ENCODE measurements at places on chromosomes 2 and 18.

GRCh38 chr2:196068271-196069209 is at the start of gene DNAH7:
Gene DNAH7 (minus strand): TSS chr2:196068837. CDS start chr2:196068711, 126 bp downstream.
- peak; percentile 80 for DNase-seq

GRCh38 chr18:11115276-11115675 is 34.1 kb downstream of the PIEZO2 start:
- no peak for DNase-seq

DNA sequence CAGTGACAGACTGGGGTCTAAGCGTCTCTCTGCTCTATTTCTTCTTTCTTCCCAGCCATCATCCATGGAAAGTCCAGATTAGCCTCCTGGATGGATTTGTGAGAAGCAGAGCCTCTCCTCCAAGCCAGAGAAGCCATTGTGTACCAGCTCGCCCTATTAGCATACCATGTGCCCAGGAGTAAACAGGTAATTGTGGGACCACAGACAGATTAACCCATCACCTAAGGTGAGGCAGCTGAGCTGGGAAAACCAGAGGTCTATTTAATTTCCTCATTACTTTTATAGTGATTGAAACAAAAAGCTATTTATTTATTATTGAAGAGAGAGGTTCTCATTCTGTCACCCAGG is 54.7 kb upstream of the NT5C1B start:
- DNase-seq, result no peak

GRCh38 chr18:32621034-32621433 is 150.4 kb upstream of the GAREM1 start:
- DNase-seq, result no peak

- DNase-seq, result no peak
Measured at GRCh38 chr2:74882299-74882687, 48.4 kb downstream of the HK2 start.

DNA sequence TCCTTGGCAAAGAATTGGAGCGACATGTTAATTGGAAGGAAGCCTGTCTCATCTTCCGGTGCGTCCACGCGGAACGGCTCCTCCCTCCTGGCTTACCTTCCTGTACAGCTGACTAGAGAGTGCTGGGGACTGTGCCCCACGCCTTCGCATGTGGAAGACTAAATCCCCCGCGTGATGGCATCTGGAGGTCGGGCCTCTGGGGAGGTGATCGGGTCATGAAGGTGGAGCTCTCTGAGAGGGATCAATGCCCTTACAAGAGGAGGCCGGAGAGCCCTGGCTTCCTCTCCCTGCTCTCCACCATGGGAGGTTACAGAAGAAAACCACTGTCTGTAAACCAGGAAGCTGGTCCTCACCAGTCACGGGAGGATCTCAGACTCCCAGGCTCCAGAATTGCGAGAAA is 104.1 kb upstream of the OTOS start:
- no peak for DNase-seq

GRCh38 chr2:99520813-99521212 is 31.0 kb upstream of the REV1 start:
- no peak for DNase-seq

GRCh38 chr18:77658751-77659448 is 409.3 kb downstream of the GALR1 start:
- DNase-seq, result no peak

- no peak for DNase-seq
Measured at GRCh38 chr2:210913461-210913860, 357.1 kb downstream of the CPS1 start.

DNA sequence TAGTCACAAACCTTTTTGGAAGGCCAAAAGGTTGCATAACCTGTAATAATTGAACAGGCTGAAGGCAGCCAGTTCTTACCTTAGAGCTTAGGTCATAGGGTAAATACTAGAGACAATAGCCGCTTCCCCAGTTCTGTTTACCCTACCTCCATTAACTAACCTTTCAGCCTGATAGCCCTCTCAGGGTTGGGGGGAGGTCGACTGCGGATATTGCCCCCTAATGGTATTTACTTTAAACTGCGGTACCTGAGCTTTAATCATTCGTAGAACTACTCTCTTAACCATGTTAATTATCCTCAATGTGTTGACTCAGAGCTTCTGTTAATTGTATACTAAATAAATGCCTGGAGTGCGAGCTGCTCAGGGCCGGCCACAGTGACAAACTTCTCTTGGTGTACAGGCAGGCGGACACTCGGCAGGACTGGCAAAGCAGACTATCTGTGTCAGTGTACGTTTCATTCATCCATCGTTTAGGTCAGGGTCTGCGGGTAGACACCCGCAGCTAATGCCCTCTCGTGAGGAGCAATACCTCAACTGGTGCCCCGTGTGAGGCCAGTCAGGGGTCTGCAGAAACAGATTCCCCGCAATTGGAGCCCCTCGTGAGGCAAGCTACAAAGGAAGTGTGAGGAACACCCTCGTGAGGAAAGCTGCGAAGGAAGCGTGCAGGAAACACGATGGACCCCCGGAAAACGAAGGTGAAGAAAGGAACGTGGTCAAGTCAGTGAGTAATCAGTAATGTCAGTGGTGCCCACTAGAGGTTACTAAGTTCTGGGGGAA is 115.3 kb upstream of the SCN7A start:
- no peak for DNase-seq

GRCh38 chr2:111958901-111959300 is 60.5 kb downstream of the MERTK start:
- DNase-seq, result no peak

DNA sequence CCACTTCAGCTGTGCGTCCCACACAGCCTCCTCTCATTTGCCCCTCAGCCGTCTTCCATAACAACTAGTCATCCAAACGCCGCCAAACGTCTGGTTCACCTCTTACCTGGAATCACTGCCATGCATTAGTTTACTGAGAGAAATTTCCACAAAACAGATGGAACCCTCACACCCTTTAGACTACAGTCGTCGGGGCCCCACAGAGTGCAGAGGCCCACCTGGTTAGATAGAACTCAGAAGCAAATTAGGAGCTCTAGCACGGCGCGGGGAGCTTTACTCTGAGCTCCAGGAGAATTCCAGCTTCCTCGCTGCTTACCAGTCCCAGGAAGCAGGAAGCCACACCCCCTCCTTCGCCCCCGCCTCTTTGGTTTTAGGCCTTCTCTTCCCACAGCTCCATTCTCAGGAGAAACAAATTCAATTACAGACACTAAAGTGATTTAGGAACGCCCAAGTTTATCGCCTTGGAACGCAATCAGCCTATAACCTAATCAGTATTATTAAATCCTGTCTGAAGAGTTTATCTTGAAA is 9.4 kb downstream of the RNU2-63P start:
- DNase-seq, result no peak

DNA sequence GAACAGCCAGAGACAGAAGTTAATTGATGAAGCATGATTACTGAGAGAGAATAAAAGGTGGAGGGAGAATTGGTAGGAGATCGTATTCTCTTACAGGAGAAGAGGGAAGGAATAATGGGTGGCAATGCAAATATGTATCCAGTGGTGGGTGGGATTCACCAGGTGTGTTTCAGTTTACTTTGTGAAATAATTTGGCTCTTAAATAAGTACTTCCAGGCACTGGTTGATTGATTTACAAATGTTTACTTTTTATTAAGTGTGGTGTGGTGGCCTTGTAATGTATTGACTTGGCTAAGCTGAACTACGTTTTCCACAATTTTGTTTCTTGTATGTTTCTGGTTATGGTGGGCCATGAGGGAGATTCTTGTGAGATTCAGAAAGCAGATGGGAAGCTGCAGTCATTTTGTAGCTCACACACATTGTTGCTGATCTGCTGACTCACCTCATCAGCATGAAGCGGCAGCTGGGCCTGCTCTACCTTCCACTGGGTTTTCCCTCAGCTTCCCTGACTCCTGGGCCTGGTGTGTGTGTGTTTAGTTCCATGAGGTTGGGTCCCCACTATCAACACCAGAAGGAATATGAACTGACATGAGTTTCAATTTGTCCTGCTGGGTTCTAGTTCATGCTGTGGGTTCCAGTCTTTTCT is 32.6 kb downstream of the MYL12B start:
- no peak for DNase-seq

DNA sequence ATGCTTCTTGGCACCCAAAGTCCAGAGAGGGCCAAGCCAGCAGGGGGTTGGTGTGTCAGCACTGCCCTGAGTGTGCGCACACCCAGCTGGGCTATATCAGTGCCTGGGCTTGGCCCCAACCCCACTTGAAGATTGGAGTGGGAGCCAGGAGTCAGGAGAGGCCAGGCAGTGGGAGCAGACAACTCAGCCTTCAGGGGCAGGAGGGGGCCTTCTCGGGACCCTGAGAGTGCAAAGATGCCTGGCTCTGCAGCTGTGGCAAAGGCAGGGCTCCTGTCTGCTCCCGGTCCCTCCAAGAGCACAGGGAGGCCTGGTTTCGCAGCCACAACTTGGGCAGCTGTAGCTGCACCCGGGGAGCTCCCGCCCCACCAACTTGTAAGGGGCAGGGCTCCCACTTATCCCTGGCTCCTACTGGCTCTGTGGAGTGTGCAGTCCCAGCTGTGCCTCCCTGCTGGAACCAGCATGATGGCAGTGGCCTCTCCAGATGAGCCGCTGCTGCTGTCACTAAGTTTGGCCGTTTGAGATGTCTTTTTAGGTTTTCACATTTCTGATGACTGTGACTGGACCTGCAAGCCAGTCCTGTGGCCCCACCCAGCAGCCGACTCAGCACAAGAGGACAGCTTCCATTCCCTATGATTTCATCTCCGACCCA is 148.8 kb upstream of the HS6ST1 start:
- no peak for DNase-seq

DNA sequence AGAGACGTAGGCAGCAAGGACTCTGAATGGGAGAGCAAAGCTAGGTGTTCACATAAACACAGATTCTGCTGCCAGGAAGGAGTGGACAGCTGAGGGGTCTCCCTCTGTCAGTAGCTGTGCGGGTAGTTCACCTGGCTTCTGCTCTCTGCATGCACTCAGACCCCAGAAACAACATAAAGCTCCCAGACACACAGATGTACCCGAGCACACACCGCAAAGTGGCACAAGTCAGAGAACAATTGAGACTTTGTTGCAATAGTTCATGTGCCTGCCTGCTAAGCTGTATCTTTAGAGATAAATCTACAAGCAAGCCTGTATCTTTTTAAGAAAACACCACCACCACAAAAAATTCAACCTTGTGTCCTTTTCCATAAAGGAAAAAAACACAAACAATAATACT is 420.0 kb upstream of the ST6GAL2 start:
- DNase-seq, result no peak

- DNase-seq, result no peak
Measured at GRCh38 chr2:15152382-15152781, 408.8 kb downstream of the NBAS start.

GRCh38 chr2:191302459-191303139 is 57.4 kb downstream of the MYO1B start:
- DNase-seq, result no peak

DNA sequence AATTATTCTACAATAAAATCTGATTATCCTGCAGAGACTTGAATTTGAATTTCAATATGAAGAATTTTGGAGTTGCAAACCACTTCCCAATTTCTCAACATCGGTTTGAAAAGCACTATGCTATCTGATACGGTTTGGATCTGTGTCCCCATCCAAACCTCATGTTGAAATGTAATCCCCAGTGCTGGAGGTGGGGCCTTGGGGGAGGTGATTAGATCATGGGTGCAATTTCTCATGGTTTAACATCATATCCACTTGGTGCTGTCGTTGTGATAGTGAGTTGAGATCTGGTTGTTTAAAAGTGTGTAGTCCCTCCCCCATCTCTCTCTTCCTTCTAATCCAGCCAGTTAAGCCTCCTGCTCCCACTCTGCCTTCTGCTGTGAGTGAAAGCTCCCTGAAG is 205.7 kb downstream of the NBAS start:
- no peak for DNase-seq

DNA sequence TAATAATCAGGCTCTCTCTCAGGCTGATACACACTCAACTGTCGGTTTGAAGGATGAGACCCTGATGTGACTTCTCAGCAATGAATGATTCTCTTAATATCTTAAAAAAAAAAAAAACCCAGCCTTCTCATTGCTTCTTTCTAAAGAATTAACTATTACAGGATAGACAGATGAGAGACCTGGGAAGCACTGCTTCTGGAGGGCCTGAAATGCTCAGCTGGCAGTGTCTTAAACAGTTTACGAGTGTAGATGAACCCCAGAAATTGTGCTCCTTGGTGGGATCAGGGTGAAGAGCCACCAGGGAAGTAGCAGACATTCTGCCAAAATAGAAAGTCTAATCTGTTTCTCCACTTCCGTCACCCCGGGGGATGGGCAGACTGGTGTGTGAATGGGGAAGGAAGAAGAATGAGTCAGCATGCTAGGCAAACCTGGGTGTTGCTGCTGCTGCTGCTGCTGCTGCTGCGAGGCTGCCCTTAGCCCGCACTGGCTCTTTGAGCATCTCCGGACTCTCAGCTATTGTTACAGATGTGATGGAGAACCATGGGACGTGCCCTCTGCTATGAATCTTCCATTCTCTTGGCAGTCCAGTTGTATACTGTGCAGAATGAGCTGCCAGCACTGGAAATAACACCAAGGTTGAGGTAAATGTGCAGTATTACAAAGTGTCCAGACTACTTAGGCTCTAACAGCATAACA is 158.4 kb downstream of the SETBP1 start:
- peak; percentile 43 for DNase-seq

DNA sequence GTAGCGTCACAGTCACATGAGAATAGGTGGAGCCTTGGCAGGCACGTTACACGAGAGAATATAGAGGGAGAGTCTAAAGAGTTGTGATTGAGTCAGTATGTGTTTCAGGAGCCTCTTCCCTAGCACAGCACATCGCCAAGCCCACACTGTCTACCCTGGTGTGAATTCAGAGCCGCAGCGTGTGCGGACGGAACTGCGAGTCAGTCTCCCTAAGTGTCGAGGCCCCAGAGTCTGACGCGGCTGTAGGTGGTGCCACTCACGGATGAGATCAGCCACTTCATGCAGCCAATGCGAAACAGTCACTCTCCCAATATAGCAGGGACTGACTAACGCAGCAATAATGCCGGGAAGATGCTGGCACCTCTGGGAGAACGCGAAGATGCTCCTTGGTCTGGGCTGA is 587.3 kb upstream of the ID2 start:
- no peak for DNase-seq

DNA sequence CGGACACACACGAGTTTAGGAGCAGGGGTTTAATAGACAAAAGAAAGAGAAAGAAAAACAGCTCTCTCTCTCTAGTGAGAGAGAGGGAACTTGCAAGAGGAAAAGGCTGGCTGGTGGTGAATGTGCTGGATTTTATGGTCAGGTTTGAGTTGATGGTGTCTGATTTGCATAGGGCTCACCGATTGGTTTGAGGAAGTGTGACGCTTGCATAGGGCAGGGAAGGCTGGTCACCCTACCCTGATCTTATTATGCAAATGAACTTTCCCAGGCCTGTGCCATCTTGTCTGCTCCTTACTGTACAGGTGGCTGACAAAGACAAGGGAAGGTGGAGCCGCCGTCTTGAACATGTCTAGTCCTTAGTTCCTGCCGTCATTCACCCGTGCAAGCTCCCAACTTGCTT is 408.9 kb downstream of the RIT2 start:
- no peak for DNase-seq
